ENCODE measurements at places on chromosomes 5 and 9. TPM values are rescaled to one million over a fixed set of nuclear protein-coding genes. Genes with fewer than 3 reads are reported as not detected.

GRCh38 chr9:90330231-90330630, 312.4 kb downstream of the DIRAS2 start:
- H3K4me3 ChIP-seq, result no peak overlapping the region
- no peaks in the 10 kb centered on the region for H3K4me1 ChIP-seq
- no peak for DNase-seq
- H3K27ac ChIP-seq, result no peak overlapping the region

DNA sequence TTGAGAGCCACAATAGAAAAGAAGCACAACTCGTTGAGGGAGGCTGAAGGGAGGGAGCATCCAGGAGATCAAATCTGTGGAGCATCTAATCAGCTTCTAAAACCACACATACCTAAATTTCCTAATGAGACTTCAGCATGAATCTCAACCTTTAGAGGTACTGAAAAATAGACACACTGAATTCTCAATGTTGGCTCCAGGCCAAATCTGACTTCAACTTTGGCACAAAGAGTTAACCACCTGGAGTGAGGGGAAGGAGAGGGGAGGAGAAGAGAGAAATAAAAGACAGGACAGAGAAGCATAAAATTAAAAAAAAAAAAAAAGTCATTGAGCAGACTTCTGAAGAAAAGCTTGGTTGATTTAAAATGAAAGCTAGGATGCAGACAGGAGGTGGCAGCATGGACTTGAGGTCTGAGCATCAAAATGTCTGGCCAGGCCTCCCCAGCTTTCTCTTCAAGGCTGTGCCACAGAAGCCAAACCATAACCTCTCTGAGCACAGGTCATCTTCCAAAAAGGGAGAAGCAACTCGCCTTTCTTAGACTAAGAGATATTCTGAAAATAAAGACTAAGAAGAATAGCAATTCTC, 205.6 kb downstream of the DENND1A start:
- no peaks in the 10 kb centered on the region for H3K27me3 ChIP-seq
- no peak for DNase-seq
- peaks cover 9% of the 10 kb centered on the region for H3K4me1 ChIP-seq
- no peak overlapping the region for H3K4me3 ChIP-seq
- H3K27ac ChIP-seq, result no peak overlapping the region

GRCh38 chr5:57503433-57503832, 20.8 kb upstream of the ACTBL2 start:
- no peaks in the 10 kb centered on the region for H3K27me3 ChIP-seq
- H3K36me3 ChIP-seq, result no peaks in the 10 kb centered on the region
- peaks cover 11% of the 10 kb centered on the region for H3K4me1 ChIP-seq
- no peak overlapping the region for H3K27ac ChIP-seq
- no peak for DNase-seq
- no peak overlapping the region for H3K4me3 ChIP-seq

GRCh38 chr9:21830589-21830988, 28.2 kb downstream of the MTAP start:
- DNase-seq, result no peak
- H3K4me3 ChIP-seq, result no peak overlapping the region
- H3K36me3 ChIP-seq, result no peaks in the 10 kb centered on the region
- H3K4me1 ChIP-seq, result peaks cover 14% of the 10 kb centered on the region
- H3K27ac ChIP-seq, result no peak overlapping the region

DNA sequence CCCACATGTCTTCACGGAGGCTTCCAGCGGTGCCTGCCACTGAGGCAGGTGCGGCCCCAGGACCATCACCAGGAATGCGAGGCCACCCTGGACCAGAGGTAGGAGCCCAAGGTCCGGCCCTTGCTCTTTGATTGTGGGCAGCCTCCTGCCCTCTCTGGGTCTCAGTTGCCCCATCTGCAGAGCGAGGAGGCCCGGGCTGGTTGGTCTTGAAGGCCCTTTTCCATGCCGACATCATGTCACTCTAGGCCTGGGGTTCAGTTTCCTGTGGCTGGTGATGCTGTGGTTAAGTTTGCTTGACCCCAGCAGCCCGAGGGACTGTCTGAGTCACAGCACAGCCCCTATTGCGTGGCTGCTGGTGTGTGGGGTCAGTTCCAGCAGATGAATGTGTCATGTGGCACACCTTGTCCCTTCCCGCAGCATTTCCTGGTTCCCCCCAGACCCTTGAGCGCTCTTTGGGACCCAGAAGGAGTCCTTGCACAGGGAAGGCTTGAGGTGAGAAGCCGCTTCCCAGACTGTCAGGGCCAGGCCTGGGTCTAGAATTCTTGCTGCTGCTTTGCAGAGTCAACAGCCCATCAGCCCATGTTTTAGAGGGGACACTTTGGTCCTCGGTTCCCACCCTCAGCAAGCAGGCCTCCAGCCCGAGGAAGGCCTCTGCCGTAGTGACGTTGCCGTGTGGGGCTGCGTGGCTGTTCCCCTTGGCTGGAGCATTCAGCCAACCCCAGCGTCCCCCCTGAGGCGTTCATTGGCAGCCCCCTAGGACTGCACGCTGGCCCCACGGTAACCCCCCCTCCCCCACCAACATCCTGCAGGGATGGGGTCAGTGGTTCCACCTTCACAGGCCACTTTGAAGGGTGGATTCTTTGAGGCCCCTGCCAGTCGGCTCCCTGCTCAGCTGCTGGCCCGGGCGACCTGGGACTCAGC, 31.0 kb upstream of the HMCN2 start:
- H3K27ac ChIP-seq, result no peak overlapping the region
- H3K4me1 ChIP-seq, result no peaks in the 10 kb centered on the region
- no peaks in the 10 kb centered on the region for H3K36me3 ChIP-seq

GRCh38 chr5:18244309-18244708, 610.0 kb downstream of the TAF11L14 start:
- H3K36me3 ChIP-seq, result no peaks in the 10 kb centered on the region
- H3K27me3 ChIP-seq, result no peaks in the 10 kb centered on the region
- H3K27ac ChIP-seq, result no peak overlapping the region
- H3K4me3 ChIP-seq, result no peak overlapping the region
- no peaks in the 10 kb centered on the region for H3K4me1 ChIP-seq

DNA sequence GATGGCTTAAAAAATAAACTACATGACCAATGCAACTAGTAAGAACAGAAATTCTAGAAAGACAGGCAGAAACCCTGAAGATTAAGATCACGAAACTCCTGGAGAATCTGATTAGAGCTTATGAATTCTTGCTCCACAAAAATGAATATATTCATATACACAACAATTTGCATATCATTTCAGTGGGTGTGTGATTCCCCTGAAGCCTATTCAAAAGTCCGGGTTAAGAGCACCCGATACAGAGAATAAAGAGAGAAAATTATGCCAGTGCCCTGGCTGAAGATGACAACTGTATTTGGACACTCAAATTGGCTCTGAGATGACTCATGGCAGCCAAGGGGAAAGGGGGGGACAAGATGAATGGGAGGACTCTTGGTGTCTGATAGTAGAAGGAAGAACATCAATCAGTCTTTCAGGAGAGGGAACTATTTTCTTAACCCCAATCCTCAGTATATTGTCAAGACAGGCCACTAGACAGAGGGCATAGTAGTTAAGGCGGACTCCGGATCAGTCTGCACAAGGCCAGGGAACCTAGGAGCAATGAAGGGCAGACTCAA, 6.0 kb downstream of the TMOD1 start:
- H3K27me3 ChIP-seq, result no peaks in the 10 kb centered on the region
- H3K36me3 ChIP-seq, result no peaks in the 10 kb centered on the region
- DNase-seq, result no peak
- peaks cover 79% of the 10 kb centered on the region for H3K4me1 ChIP-seq

- no peak for DNase-seq
- no peaks in the 10 kb centered on the region for H3K4me1 ChIP-seq
- no peaks in the 10 kb centered on the region for H3K36me3 ChIP-seq
- H3K4me3 ChIP-seq, result no peak overlapping the region
- peaks cover 61% of the 10 kb centered on the region for H3K27me3 ChIP-seq
Measured at GRCh38 chr9:117416856-117417255, 2.0 kb upstream of the ASTN2 start.

Gene CCL27
- total RNA-seq, result 1.7 TPM

DNA sequence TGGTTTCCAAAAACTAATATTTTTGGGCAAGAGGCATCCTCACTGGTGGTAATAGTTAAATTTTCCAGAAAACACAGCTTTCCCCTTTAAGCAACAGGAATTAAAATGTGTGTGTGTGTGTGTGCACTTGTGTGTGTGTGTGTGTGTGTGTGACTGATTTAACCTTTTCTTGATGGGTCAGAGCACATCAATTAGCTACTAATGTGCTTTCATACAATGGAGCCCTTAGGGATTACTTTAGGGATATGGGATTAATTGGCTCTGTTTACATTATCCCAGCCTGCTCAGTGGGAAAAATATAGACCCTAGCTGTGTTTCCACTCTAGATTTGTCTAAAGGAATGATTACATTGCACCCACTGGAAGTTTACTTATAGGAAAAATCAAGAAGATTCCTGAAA, 6.5 kb downstream of the PLCXD3 start:
- no peak for DNase-seq
- H3K27ac ChIP-seq, result no peak overlapping the region
- no peaks in the 10 kb centered on the region for H3K27me3 ChIP-seq
- H3K36me3 ChIP-seq, result no peaks in the 10 kb centered on the region

Measured in gastrocnemius medialis (tissue), 4 donors.